ENCODE measurements at places on chromosomes 6 and 20.
A peak's percentile ranks its signal among the peaks of the same experiment; 100 is the strongest.

DNA sequence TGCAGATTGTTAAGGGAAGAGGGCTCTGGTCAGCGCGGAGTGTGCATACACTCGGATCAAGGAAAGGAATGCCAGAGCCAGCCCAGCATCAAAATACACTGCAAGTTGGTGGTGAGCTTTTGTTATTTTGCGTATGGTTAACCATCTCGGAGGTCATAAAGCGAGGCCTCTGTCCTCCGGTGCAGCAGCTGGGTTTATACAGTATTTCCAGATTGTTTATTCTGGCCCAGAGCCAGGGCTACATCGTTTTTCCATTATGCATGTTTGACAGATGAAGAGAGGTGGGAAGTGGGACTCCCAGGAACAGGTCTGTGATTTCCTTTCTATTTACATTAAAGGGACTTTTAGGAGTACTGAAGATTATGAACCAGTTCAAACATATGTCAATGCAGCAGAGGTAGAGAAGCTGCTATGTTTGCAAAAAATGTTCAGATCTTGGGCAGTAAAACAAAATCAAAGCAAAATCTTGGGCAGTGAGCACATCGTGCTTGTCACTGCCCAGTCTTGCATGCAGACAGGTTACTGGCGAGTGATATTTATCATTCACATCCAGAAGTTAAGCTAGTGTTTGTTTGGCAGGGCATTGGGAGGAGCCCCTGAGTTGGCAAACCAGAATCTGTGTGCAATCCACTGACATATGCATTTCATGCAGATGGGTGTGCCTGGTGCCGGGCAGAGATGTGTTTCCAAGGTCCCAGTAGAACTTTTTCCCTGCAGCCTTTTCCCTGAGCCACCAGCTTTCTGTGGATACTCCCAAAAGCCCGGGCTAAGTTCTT lies 256.3 kb upstream of the TAB2 start:
- DNase-seq = no peak

DNA sequence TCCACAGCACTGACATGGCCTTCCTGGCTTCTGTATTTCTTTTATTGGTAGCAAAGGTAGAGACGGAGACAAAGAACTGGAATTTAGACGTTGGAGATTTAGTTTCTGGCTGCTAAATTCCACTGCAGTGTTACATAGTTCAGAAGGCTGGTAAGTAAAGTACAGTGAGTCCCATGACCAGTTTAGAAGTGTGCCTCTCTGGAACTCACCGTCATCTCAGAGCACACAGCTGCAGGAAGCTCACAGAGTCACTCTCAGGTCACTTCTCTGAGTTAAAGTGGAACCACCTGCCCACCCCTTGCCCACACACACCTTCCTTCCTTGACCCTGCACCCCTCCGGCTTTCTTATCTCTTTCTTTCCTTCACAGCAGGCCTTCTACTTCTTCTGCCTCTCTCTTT lies 19.6 kb upstream of the BMP6 start:
- no peak for DNase-seq

- DNase-seq = no peak
Observed at GRCh38 chr20:63896264-63897105, 1.6 kb downstream of the DNAJC5 start.

GRCh38 chr6:69216127-69216526 lies 580.7 kb downstream of the LMBRD1 start:
- DNase-seq = no peak

DNA sequence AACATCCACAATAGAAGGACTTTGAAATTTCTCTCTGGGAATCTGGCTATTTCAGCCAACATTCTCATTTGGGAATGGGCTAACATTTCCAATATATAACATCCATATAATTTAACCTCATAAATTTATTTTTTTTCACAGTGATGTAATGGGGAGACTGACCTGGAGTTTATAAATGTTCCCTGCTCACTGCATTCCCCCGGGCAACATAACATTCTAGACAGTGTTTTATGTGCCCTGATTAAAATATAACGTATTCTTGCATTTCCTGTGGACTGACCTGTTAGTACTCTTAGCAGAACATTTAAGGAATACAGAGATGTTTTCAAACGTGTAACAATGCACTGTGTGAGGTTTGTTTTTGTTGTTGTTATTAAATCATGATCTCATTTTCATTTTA lies 20.9 kb downstream of the TSHZ2 start:
- no peak for DNase-seq

GRCh38 chr6:161138543-161139303 lies 135.1 kb downstream of the AGPAT4 start:
- DNase-seq = no peak

- DNase-seq = no peak
Observed at GRCh38 chr20:41055679-41056078, 27.1 kb downstream of the TOP1 start.

DNA sequence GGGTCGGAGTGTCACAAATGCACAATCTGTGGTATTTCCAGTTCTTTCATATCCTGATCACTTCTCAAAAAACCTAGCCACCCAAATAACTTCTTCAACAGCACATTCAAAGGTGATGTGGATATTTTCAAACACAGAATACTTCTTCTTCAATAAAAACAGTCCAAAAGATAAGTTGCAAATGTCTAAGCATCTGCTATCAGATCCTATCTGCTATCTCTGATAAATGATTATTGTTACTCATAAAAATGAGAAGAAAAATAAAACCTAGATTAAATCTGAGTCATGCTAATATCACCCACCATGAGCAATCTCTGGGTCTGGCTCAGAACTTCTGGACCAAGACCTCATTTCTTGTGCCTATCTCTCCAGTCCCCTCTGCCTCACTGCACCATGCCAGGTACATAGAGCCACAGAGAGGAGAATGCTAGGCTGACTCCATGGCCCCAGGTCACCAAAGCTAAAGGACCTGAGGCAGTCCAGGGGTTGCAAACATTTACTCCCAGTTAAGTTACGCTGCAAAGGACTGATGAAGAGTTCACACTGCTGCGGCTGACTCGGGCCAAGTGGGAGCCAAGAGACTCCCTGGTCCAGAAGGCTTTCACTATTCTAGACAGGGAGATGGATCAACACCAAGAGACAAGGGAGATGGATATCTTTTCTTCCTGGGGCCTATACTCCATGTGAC lies 101.4 kb downstream of the KIF13A start:
- no peak for DNase-seq

- DNase-seq = no peak
Observed at GRCh38 chr6:82270881-82271635, 23.5 kb upstream of the IBTK start.

- no peak for DNase-seq
Observed at GRCh38 chr6:136752554-136752953, 39.7 kb downstream of the MAP3K5 start.

GRCh38 chr20:40860487-40860902 lies 168.1 kb upstream of the TOP1 start:
- DNase-seq = no peak

GRCh38 chr20:63330084-63330760 lies 30.9 kb downstream of the CHRNA4 start:
- DNase-seq = no peak

DNA sequence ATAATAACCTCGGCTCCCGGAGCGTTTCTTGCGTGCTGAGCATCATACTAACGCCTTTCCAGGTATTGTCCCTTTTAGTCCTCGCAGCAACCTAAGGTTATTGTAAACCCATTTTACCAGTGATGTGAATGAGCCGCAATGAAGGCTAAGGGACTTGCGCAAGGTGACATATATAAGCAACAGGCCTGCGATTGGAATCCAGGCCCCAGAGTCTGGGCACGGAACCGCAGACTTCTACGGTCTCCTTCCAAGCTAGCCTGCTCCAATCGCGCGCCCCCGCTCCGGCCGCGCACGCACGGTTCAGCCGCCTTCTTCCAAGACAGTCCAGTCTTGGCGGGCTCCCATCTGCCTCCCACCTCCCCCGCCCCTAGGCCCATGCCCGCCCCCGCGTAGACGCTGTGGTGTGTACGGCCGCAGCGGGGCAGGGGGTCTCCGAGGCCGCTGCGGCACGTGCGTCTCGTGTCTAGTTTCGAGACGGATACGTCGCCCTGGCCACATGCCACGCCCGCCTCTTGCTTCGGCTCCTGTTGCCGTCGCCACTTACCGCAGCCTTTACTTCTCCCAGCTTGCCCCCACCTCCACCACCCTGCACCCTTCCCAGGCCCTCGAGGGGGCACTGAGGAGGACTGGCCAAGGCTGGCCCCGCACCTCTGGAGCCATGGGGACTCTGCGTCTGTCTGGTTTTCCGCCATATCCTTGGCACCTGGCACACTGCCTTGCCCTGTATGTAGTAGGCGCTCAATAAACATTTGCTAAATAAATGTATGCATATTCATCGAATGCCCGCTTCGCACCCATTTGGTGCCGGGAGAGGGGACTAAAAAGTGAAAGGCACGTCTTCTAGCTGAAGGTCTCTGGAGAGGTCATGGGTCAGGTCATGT lies 855 bp upstream of the GFOD1 start:
- peak; percentile 84 for DNase-seq

GRCh38 chr20:56431471-56431870 lies 19.4 kb downstream of the CASS4 start:
- DNase-seq = no peak

GRCh38 chr6:56699066-56699654 lies 56.5 kb upstream of the DST start:
- DNase-seq = no peak

GRCh38 chr20:51768759-51769517 lies 748 bp upstream of the ATP9A start:
- DNase-seq = no peak

GRCh38 chr20:37219751-37220668 lies 40.7 kb upstream of the MROH8 start:
- no peak for DNase-seq

DNA sequence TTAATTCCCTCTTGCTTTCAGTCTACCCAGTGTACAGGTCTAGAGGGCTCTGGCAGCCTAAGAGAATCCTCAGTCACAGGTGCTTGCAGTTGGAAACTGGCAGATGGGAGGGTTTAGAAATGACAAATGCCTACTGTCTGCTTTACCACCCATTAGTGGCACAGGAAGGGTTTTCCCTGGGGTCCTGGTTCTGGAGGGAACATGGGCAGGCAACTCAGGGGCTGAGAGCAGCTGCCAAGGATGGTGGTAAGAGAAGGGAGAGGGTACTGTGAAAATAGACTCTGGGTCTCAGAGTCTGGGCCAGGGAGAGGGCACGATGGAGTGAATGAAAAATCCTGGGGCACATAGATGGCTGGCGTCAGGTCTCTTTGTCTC lies 103.5 kb downstream of the TCP11 start:
- no peak for DNase-seq

DNA sequence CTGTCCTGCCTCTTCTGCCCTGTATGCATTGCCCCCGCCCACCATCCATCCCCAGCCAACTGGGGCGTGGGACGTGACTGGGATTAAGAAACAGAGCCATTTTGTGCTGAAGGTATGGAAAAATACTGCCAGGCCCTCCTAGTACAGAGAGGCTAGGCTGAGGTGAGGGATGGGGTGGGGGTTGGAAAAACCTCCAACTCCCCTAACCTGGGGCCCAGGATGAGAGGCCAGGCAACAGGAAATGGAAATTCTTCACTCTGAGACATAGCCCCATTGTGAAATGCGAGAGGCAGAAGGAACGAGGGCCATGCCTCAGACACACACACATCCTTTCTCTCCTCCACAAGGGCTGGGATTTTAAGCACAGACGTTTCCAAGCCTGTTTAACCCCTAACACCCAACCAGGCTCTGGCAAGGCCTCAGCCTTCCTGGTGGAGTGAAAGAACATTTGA lies 19.9 kb downstream of the KCNK5 start:
- no peak for DNase-seq

DNA sequence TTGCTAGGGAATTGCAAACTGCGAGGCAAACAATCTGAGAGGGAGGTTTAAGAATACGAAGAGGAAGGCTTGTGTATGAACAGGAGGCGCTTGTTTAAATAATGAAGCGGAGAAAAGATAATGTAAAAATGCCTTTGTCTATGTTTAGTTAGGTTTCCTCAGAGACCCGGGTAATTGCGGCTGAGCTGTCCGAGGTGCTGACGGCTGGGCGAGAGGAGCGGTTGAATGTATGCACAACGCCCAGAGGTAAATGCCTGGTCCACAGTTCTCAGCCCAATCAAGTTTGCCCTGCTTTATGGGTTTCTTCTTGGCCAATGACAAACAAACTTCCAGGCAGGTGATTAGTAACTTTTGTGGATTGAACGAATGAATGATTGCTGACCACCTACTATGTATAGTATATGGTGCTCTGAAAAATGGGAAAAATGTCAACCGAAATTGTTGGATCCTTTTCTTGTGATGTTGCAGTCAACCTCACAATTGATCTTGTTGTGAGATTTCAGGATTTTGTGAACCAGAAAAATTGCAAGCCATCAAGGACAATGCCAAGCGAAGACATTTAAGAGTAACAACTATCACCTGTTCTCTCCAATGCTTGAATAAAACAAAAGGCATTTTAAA lies 38.3 kb upstream of the SLC32A1 start:
- DNase-seq = no peak

DNA sequence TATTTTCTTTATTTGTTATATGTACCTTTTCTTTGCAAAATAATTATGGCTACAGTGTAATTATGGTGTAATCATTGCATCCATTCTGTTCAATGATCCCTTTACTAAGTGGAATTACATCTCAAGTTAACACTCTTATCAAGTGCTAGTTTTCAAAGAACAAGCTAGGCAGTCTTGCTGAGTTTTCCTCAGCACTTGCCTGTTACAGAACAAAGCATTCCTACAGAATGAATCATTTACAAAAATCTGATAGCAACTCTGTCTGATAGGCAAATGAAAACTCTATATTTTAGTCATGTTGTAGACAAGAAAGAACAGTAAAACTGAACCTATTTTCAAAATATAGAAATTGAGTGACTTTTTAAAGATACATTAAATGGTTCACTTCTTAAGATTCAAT lies 109.8 kb upstream of the POU3F2 start:
- no peak for DNase-seq

GRCh38 chr6:128007658-128008057 lies 106.8 kb upstream of the THEMIS start:
- DNase-seq = no peak

DNA sequence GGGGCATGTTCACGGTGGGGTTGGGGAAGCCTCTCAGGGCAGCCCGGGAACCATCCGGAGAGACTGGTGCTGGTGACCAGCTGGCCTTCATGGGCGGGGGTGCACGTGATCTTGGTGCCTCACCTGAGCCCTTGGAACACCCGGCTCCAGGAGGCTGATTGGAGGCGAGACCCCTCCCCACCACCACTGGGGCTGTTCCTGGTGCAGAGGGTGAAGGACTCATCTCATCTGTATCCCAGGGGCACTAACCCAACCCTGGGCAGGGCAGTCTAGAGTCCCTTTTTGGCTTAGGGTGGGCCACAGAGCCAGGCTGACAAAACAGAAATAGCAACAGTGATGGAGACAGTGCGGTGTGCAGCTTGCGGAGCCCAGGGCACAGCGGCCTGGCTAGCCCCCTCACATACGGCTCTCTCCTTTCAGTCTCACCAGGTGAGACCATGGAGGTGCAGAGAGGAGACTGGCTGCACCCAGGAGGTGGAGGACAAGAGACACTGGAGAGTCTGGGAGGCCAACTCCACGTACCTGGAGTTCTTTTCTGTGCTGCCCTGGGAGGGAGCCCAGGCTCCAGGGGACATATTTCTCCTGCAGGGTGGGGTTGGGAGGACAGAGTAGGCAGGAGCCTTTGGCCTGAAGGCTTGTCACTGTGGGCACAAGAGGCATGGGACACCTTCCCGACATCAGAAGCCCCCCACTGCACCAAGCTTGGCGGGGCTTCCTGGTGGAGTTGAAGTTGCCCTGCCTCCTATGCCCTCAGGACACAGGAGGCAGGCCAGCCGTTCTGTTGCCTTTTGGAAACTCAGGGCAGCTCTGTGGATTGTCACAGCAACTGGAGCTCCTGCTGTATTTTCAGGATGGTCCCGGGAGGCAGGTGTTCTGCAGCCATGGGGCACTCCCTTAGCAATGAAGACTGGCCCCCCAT lies 106.0 kb downstream of the SYCP2 start:
- DNase-seq = peak; percentile 37

- no peak for DNase-seq
Observed at GRCh38 chr6:106620931-106621672, 8.2 kb downstream of the RTN4IP1 start.
